Activated T-cell treated with anti-CD3 and anti-CD28 coated beads, Interleukin-2, amount 50 U/mL, for 1 hour (primary cell): ENCODE measurements at places on chromosomes 5 and 9.

- no peak for DNase-seq
These were observed 4.9 kb downstream of the TPRN start for GRCh38 chr9:137195525-137196220.

DNA sequence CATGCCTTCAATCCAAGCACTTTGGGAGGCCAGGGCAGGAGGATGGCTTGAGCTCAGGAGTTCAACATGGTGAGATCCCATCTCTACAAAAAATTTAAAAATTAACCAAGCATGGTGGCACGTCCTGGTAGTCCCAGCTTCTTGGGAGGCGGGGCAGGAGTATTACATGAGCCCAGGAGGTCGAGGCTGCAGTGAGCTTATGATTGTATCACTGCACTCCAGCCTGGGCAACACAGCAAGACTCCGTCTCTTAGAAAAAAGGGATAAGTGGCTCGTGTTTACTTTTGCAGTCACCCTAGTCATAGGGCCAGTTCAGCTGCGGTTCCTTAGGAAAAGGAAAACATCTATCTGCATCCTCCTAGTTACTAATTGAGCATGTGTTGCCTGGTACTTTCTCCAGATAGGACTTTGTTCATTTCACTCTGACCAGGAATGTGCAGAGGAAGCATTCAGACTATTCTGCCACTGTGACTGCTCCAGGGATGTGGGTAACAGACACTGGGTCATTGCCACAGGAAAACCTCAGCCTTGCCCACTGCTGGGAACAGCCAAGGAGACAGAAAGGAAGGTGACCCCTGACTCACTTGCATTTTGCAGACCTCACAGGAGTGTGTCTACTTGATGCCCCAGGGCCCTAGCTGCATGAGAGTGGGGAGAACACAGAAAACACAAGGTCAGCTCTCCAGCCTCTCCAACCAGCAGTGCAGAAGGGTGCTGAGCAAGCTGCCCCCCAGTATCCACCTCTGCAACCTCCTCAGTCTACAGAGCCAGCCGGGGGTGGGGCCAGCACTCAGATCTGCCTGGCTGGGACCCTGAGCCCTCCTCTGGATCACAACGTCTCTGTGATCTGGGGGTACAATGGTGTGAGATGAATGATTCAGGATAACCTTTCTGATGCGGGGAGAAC is 33.9 kb upstream of the ALDH1B1 start:
- no peak for DNase-seq

DNA sequence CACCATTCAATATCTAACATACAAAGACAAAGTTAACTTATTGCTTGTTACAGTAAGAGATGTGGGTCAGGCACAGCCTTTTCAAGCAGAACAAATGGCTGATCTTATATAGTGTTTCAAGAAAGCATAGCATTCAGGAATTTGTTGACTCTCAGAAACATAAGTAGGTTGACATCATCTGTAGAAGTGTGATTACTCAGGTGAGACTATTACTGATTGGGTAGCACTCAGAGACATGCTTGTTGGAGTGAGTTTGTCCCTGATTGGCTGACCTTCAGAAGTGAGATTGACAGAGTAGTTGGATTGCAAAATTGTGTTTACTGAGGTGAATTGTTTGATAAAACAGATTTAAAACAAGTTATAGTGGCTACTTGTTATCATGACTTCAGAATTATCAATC is 30.7 kb upstream of the TNPO1 start:
- DNase-seq: no peak

- no peak for DNase-seq
These were observed 140.4 kb downstream of the ESM1 start for GRCh38 chr5:54844905-54845566.

DNA sequence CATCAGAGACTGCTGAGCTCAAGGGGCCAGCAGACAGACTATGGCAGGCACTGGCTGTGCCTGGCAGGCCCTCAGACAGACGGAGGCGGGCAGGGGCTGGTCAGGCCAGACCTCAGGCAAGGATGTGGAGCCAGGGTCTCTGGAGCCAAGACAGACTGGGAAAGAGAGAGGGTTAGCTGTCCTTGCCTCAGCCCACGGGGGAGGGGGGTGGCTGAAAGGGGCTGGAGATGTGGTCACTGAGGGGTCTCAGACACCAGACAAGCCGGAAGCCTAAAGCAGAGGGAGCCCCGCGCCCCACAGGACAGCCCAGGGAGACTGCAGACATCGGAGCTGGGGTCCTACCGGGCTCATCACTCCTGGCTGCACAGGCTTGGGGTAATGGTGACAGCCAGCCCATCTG is 141.2 kb upstream of the FOXD4L5 start:
- DNase-seq: no peak

DNA sequence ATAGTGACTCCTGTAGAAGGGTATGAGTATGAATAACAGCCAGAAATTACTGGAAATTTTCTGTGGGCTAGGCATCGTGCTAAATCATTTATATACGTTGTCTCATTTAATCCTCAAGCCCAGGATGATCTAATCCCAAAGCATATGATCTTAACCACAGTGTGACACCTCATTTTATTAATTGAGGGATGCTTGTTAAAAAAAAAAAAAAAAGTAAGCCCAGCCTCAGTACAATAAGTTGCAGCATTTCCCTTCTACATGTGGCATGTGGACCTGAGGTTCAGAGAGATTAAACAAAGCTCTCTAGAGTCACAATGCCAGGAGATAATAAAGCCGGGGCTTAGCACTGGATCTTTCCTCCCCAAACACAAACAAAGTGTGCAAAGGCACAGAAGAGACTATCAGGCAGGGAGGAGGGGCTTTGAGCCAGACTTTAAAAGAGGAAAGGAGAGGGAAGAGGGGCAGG is 49.5 kb downstream of the KLF4 start:
- no peak for DNase-seq

GRCh38 chr9:77933019-77933418 is 98.6 kb downstream of the GNAQ start:
- no peak for DNase-seq

DNA sequence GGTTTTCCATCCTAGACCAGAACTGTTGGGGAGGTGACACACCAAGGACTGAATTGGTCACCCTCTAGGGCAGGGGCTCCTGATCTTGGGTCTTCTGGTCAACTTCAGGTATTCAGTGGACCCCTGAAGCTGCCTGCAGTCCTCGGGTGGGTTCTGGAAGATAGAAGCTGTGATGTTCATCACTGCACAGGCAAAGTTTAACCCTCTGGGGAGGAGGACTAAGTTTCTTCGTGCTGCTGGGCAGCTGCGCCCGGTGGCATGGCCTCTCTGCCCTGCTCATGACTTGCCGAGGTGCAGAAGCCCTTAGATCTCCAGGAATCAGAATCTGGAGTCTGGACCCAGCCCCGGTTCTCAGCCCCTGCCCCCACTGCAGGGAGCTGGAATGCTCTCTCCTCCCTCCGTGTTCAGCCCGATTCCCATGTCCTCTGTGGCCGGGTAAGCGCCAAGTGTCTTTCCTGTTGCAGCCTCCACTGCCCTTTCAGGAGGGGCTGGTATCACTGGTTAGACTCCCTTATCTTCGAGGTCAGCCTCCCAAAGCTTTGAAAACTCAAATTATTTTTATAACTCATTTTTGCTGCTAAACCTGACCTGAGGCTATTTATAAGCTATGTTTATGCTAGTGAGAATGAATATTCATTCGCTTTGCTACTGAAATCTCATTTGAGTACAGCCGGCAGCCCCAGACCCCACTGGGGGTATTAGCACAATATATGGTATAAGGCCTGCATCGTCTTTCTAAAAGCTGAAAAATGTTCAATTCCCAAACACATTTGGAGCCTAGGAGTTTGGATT is 1.7 kb downstream of the LAMC3 start:
- no peak for DNase-seq

- DNase-seq: no peak
These were observed 100.1 kb downstream of the RAPGEF6 start for GRCh38 chr5:131534974-131535373.
